ENCODE measurements at places on chromosomes 11 and 22.

GRCh38 chr11:10622108-10622507, 53.6 kb upstream of the LYVE1 start:
- DNase-seq = no peak

- DNase-seq = no peak
Measured at GRCh38 chr11:57320067-57320718, 4.6 kb downstream of the TNKS1BP1 start.

DNA sequence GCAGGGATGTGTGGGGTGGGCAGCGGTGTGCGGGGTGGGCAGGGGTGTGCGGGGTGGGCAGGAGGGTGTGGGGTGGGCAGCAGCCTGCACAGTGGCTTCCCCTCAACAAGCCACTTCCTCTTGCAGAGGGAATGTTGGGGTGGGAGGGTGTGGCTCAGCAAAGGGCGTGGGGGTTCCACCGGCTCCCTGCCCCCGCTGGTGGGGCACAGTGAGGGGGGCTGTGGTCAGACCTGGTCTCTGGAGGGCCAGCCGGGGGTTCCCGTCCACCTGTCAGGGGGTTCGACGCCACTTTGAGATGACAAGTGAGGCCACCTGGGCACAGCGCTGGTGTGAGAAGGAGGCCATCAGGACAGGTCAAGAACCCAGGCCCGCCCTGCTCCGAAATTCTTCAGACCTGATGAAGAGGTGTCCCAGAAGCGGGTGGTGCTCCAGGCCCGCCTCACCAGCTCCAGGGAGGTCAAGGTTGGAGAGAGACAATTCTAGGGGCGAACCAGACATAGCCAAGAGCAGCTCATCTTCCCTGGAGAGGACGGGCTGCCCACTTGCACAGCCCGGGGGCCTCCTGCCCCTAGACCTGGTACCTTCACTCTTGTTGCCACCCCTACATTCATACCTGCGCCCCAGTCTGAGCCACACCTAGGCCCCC, 1.3 kb downstream of the C11orf21 start:
- DNase-seq = no peak

DNA sequence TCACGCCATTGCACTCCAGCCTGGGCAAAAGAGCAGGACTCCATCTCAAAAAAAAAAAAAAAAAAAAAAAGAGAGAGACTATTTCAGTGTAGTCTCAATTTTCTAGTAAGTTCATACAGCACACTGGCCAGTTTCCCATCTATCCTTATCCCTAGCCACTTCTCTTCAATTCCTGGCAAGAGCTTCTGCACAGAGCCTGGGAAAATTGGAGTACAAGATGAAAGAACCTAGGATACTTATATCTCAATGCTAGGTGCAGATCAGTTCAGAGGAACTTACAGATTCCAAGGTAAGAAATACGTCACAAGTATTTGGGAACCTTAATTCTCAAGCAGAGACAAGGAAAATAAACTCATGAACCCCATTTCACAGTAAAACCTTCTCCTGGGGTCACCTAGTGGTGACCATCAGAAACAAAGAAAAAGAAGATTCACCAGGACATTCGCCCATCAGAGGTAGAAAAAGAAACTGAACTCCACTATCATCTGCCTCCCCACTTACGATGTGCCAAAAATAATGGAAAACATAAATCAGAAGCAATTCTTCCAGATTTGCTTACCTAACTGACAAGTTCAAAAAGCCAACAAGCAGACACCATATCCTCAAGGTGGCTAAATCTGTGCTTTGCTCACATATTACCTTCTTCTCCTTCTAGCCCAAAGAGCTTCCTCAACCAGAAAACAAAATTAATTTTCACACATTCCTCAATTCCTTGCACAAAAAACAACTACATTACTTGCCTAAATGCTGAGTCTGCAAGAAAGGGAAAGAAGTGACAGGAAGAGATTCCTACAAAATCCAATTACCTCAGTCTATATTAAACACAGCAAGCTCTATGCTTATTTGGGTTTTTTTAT, 4.9 kb downstream of the DENND5A start:
- DNase-seq = no peak

Data from HFF-Myc (cell line).